Activated effector memory CD4-positive, alpha-beta T cell treated with Interleukin-2 at 50 U/mL for 16 hours (primary cell): ENCODE measurements at places on chromosomes 16 and 17.
A peak's percentile ranks its signal among the peaks of the same experiment; 100 is the strongest.

DNA sequence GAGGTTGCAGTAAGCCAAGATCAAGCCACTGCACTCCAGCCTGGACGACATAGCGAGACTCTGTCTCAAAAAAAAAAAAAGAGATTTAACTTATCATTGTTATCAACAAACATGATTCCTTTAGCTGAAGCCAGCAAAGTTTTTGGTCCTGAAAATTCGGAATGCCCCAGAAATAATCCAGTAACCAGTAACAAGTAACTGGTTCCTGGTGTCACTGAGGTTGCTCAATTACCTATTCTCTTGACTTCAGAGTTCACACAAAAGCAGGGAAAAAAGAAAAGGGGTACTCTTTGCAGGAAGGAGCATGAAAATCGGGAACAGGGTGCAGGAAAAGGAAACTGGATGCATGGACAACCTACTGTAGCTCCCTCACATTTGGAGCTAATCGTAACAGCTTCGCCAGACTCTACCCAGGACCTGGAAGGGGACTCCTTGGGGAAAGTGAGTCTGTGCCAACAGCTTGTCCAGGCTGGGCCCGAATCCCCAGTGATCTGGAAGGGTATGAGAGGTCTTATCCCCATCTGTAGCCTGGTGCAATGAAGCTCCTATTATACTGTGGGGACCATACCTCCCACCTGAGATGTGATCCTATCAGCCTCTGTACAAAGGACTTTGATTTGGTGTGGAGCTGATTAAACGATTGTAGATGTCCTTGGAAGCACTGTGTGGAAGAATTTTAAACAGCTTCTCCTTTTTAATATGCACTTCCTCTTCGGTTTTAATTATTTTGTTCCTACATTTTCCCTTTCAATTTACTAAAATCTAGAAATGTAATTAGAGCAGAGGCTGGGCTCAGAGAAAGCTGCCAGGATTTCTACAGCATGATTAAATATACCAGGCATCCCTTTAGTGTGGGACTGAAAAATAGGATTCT, 3.4 kb upstream of the SPOP start:
- DNase-seq = no peak

GRCh38 chr17:83079352-83079747, at the start of gene METRNL:
Gene METRNL (plus strand): TSS chr17:83079609. CDS start chr17:83079816, 207 bp downstream.
- DNase-seq = peak; percentile 49

GRCh38 chr16:50547340-50548124, 664 bp upstream of the NKD1 start:
- DNase-seq = peak; percentile 84

GRCh38 chr17:49705254-49705653, 2.5 kb downstream of the SLC35B1 start:
- DNase-seq = no peak

GRCh38 chr16:29641561-29641960, 21.5 kb upstream of the SPN start:
- DNase-seq = no peak

DNA sequence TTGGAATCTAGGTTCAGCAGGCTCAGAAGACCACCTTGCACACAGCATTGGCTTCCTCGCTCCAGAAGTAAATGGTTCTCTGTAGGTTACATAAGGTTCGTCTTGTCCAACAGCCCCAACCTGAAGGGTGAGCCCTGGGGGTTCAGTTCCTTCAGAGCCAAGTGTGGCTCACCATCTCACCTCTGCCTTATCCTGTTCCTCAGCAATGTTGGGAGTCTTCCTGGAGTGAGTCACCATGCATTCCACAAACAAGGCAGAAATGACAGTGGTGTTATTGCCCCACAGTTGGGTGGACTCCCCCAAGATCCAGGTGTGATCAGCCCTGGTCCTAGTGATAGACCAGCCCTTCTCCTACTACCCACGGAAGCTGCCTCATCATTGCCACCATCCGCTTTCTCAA, 26.8 kb upstream of the SMPD3 start:
- DNase-seq = no peak

- no peak for DNase-seq
Measured at GRCh38 chr16:1036166-1036565, 36.4 kb upstream of the SSTR5 start.

- DNase-seq = no peak
Measured at GRCh38 chr17:7971651-7972050, 30.8 kb upstream of the GUCY2D start.

- no peak for DNase-seq
Measured at GRCh38 chr16:78098595-78099270, 721 bp upstream of the WWOX start.

DNA sequence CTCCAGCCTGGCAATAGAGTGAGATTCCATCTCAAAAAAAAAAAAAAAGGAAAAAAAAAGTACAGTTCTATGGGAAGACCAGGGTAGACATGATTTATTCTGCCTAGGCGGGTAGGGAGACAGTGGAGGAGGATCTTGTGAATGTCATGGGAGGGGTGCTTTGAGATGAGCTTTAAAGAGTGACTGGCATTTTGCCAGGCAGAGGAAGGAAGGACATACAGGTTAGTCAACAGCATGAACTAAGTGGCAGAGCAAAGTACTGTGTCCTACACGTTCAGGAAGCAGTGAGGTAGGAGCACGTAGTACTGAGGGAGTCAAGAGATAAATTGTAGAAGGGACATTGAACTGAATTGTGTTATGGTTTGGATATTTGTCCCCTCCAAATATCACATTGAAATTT, 451.5 kb downstream of the TOX3 start:
- no peak for DNase-seq

- DNase-seq = peak; percentile 13
Measured at GRCh38 chr16:67399218-67399733, 6.0 kb upstream of the TPPP3 start.

GRCh38 chr17:75683583-75683982, 16.4 kb downstream of the SAP30BP start:
- no peak for DNase-seq

DNA sequence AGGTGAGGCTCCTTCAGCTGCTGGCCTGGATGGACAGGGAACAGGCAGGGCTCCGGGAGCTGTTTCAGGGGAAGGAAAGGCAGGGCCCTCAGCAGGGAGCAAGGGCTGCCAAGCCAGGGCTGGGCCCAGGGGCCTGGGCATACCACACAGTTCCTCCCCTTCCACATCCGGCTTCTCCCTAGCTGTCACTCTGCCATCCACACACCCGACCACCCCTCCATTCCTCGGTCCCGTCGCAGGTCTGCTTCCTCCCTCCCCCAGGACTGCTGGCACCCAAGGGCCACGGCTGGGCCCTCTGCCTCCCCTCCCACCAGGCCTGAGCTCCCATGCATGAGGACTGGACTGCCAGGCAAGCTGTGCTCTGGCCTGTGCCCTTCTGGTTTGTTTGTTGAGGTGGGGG, 24.0 kb downstream of the CDIP1 start:
- no peak for DNase-seq

DNA sequence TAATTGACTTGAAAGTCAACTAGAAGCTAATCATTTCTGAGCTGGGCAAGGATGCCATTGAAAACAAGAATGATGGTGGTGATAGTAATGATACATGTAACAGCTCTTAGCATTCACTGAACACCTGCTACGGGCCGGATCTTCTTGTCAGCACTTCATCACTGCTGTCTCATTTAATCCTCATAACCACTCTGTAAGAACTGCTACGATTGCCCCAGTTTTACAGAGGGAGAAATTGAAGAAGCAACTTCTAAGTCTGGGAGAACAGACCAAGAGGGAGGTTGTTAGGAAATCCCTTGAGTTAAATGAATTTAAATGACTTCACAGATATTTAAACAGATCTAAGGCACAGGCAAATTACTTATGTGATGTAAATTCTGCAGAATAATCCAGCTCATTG, 7.0 kb upstream of the GAN start:
- no peak for DNase-seq

DNA sequence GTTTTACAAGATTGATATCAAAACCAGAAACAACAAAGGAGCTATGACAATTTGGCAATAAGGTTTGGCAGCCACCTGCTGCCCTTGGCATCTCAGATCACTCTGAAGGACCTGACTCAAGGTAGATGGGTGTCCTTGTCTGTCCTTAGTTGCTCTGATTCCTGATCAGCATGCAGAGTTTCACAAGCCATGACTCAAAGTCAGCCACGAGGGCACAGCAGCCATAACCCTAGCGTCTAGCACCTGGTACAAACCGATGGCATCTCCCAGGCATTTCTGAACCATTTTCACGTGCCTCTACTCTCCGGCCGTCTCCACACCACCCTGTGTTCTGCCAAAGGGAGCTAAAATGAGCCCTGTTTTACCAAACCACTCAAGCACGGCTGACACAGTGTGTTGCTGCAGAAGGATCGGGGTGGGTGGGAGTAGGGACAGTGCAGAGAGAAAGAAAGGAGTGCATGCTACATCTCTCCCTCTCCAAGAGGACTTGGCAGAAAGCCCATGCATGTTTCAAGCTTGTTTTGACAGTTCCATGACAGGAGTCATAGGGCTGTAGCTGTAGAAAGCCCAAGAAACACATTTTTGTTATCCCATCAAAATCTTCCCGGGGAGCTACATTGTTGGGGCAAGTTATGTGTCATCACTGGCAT, 297.3 kb downstream of the ABCC12 start:
- no peak for DNase-seq

GRCh38 chr17:3982113-3982512, 17.9 kb upstream of the ATP2A3 start:
- DNase-seq = no peak

DNA sequence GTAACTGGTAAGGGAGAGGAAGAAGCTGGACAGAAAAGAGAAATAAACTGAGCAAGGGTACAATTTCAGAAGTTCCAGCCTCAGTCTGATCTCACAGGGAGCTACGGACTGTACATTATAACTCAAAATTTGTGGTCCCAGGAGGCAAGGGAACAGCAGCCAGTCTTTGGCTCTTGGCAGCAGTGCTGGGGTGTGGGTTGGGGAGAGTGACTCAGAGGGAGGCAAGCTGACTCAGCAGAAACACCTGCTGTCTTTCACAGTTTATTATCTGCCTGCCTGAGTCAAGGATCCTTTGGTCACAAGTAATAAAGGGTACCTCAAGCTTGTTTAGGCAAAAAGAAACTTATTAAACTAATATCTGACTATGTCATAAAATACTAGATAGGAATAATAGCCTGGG, 73.5 kb upstream of the KIF2B start:
- DNase-seq = no peak

DNA sequence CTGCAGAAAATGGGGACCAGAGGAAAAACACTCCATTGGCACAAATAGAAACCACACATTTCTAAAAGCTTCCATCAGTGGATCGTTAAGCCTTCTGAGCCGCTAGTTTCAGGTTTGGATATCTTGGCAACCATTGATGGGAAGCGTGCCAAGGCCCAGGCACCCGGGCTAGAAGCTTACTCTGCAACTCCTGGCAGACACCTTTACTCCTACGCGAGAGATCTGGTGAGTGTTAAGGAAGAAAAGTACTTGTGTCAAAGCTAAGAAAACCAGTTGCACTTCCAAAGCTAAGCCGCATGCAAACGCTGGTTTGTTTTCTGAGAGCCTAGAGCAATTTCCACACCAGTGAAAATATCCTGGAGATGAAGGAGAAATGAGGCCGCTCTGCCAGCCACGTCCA, 472.4 kb downstream of the PMP22 start:
- no peak for DNase-seq

GRCh38 chr17:60149691-60150582, at the start of gene CA4:
Gene CA4 (plus strand): TSS chr17:60149973. CDS start chr17:60150035, 62 bp downstream.
- DNase-seq = no peak

DNA sequence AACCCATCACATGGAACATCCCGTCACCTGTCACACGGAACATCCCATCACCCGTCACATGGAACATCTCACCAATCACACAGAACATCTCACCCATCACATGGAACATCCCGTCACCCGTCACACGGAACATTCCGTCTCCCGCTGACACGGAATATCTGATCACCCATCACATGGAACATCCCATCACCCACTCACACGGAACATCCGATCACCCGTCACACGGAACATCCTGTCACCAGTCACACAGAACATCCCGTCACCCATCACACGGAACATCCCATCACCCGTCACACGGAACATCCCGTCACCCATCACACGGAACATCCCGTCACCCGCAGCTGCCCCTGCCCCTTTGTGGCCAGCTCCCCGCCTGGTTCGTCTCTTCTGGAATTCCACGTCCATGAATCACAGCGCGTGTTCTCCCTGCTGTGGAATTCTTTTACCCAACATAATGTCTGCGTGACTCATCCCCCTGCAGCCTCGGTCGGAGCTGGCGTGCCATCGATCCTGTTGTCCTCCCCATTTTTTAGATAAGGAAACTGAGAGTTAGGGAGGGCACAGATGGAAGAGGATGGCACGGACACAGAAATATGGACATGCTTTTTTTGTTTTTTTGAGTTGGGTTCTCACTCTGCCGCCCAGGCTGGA, 5.6 kb downstream of the CPNE7 start:
- no peak for DNase-seq

GRCh38 chr16:86496262-86496928, 13.9 kb upstream of the FOXF1 start:
- no peak for DNase-seq

DNA sequence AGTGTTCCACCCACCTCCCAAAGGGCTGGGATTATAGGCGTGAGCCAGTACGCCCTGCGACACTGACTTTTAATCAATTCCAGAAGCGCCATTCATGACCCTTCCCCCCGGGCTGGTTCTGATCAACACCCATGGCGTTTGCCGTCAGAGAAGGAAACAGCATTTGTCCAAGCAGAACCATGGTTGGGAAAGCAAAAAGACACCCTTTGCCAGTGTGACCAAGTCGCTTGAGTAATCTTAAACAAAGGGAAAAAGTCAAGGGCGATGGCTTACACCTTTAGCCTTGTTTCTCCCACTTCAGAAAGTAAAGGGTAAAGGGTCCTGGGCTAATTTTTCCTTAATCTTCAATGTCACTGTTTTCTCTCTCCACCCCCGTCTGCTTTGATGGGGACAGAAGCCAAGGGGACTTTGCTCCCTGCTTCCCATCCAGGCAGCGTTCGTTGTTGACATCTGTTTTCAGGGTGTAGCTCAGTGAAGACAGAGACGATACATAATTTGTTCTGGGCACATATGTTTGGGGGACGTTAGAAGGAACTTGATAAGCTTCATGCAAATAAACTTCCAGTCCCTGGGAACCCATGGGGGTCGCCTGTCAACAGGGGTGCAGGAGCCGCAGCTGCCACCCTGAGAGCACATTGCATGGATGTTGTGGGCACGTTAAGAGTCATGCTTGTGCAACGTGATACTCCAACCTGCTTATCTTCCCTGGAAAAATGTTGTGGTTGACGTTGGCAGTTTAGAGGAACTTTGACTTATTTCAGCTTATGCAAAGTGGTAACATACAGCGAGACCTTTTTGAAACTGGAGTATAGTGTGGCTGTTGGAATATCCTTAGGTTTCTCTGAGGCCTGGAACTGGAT, 50.6 kb upstream of the TANGO6 start:
- DNase-seq = no peak

DNA sequence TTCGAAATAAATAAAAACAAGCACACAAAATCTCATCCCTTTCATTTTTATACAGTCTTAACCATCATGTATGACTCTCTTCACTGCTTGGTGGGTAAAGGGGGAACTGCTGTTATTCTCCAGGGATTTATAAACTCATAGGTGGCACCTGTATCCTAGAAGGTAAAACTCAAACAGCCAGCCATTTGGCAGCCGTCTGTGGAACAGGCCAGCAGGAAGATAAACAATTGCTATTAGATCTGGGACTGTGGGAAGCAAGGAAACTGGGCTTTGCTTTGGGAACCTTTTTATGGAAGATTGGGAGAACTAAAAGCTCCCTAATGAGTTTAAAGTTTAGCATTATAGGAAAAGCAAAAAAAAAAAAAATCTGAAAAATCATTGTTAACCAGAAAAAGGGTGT, 126.0 kb downstream of the TANGO6 start:
- DNase-seq = no peak
